ENCODE measurements at places on chromosomes 5 and 9.

DNA sequence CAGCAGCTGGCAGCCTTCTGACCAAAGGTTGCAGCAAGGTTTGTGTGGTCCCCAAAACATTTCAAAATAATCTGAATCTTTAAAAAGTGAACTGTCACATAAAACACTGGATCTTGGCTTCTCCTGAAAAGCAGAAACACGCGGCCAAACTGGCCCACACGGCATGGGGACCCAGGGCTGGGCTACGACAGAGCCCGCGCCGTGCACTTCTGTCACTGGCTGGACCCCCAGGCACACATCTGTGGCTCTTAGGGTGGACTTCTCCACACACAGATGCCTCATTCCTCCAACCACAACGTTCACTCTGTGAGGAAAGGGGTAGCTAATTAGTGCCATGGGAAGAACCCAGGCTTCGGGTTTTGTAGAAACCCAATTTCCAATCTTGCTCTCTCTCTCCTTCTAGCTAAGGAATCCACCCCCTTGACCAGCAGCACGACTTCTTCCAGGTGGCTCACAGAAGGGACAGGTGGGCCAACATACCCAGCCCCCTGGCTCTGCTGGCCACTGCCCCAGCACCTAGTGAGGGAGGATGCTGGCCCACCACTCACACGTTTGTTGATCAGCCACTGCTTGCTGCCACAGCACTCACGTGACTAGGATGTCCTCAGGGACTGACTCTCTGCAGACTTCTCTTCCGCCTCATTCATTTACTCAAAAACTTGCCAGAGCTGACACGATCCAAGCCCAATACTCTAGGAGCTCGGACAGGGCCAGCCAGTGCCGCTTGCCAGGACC, 17.9 kb downstream of the LMAN2 start:
- no peak for DNase-seq

DNA sequence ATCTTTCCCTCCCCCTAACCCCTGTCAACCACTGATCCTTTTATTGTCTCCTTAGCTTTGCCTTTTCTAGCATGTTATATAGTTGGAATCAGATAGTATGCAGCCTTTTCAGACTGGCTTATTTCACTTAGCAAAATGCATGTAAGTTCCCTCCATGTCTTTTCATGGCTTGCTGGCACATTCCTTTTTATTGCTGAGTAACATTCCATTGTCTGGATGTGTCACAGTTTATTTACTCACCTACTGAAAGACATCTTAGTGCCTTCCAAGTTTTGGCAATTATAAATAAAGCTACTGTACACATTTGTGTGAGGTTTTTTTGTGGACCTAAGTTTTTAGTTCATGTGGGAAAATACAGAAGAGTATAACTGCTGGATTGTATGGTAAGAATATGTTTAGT, 230.1 kb downstream of the PBX3 start:
- no peak for DNase-seq

GRCh38 chr9:113648048-113648447, 184.5 kb downstream of the RGS3 start:
- DNase-seq = no peak

DNA sequence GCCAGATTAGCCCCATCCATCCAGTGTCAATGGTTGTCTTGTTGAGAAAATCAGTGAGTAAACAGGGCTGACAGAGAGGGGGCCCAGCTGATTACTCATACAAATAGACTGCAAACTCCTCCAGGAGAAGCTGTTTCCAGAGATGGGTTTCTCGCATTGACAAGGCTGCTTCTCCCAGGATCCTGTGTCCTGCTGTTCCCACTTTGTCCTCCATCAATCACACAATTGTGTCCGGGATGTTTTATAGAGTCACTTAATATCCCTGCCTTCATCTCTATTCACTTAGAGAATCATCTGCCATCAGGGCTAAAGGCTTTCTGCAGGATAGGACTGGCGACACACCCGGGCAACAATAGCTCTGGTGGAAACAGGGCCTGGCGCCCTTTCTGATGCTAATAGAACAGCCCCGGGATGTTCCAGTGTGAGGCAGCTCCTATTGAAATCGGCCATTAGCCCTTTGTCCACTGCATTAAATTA, 71.7 kb upstream of the TBCA start:
- DNase-seq = no peak

DNA sequence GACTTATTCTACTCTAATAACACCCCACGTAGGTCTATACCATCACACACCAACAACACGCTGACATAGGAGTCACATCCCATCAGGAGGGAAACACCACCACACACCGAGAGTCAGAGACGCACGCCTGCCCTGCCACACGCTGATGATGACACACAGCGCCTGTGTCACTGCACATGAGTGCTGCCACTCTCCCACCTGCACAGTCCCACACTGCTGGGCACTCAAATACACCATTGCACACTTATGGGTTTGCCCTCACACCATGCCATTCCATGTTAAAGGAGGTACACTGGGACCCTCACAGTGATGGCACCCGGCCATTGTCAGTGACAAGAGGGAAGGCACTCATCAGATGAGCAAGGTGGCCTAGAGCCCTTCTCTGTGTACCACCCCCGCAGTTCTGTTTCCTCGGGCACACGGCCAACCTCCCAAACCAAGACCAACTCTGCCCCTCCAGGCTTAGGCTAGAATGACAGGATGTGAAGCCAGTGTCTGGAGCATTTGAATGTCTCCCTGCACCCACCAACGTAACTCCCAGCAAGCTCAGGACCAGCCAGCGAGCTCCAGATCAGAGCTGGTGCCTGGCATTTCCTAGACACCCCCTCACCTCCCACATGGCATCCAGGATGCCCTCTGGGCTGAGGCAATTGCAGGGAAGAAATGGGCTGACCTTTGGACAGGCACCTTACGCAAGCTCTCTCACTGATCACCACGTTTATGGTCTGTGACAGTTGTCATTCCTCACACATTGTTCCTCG, 3.6 kb upstream of the CPLX2 start:
- DNase-seq = no peak

All from NCI-H1048 (cell line).